ENCODE measurements at places on chromosomes 4 and X.

DNA sequence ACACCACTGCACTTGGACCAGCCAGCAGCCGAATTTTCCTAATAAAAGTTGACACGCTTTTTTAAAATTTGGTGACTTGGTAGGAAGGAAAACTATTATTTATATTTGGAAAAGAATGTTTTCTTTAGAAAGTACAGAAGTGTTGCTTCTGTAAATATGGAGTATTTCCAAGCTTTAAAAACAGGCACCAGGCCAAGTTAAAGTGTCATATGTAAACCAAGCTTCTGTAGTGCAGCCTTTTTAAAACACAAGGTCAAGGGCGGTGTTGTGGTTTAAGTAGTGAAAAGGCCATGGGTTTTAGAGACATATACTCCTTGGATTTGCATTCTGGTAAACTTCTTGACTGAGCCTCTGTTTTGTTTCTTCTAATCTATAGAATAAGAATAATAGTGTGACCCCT, 62.7 kb downstream of the TRIM2 start:
- DNase-seq, result peak; percentile 50

- no peak for DNase-seq
Observed at GRCh38 chr4:75908555-75908954, 6.3 kb upstream of the PPEF2 start.

DNA sequence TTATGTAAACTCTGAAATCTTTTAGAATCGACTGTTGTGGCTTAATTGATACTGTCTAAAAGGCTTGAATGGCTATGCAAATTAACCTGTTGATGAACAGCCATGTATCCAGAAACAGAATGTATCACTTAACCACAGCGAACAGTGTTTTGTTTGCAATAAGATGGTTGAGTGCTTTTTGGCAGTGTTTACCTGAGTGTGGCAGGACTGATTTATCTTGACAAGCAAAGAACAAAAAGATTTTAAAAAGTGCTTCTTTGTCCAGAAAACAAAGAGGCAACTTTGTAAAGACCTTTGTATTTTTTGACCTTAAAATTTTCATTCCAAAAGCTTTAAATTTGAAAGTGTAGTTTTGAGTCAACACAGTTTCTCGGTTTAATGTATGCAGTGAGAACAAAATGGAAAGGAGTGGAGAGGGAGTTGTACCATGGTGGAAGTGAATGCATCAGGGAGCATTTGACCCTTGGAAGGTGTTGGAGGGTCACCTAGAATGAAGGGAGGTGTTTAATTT, 18.0 kb downstream of the ARHGAP10 start:
- DNase-seq, result no peak

GRCh38 chrX:142256935-142257334, 51.8 kb upstream of the MAGEC2 start:
- no peak for DNase-seq

DNA sequence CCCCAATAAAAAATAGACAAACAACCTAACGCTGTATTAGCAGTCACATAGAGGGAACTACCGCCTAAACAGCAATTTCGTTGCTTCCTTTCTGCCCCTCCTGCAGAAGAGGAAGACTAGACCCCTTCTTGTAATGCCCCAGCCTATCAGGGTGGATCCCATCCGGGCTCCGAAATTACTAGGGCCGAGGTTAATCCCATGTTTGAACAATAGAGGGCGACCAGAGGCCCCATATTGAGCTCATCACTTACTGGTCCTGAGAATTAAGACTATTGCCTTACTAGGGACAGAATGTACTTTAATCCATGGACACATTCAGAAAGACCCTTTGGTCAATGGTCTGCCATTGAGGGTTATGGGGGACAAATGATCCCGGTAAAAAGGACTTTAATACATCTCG, 11.8 kb upstream of the ZNF630 start:
- DNase-seq, result peak; percentile 68

- DNase-seq, result no peak
Observed at GRCh38 chr4:160235285-160235684, 1132.4 kb downstream of the RAPGEF2 start.

GRCh38 chrX:17242470-17242869, 132.5 kb upstream of the NHS start:
- peak; percentile 79 for DNase-seq

DNA sequence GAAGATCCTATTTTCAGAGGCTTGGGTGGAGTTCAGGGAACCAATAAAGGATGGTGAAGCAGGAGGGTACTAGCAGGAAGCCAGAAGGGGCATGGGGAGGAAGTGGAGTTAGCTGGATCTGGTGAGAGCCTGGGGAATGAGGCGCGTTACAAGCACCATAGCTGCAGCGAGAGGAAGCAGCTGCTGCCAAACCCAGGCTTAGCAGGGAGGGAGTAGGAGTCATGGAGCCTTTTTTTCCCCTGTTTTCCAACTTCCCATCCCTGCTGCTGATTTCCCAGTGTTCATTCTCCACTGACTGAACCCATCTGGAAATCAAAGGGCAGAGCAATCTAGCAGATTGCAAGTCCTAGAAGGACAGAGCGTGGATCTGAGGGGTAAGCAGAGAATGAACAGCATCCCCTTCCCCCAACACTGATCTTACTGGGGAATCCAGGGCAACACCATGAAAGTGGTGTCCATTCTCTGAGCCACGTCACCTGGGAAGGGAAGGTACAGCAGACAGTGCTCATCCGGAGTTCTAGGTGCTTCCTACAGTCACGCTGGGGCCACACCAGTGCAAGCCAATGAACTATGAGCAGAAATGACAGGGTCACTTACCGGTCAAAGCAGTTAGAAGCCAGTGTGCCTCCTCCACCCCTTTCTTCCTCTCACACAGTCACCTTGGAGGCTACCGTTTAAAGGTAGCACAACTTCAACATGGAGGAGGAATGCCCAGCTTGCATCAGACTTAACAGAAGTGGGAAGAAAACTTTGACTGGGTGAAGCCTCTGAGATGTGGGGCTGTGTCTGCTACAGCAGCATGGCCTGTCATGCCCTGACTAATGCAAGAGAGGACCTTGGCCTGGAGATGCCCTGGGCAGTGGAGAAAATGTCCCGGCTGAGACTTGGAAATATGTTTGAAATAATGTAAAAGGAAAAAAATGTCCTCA, 36.7 kb downstream of the SMIM20 start:
- DNase-seq, result no peak

- no peak for DNase-seq
Observed at GRCh38 chr4:99395595-99396364, 39.4 kb downstream of the ADH7 start.

GRCh38 chrX:112688242-112688641, 8.5 kb upstream of the LHFPL1 start:
- no peak for DNase-seq

DNA sequence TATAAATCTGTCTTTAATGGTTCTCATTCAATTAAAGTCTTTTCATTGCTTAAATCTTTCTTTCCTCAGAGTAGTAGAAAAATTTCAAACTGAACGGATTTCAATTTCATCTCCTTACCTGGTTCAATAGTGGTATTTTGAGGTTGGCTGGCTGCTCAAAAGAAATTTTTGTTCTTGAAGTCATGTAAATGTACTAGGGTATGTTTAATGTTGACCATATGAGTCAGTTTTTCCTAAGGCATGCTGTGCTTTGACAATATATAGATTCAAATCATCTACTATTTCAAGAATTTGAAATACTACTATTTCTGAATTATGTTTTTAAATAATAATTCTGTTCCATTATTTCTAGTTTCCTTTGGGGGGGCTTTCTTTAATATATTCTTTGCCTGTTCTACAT, 105.5 kb downstream of the PACRGL start:
- no peak for DNase-seq

- DNase-seq, result no peak
Observed at GRCh38 chr4:14064984-14065383, 437.5 kb upstream of the BOD1L1 start.

GRCh38 chr4:3201718-3202702, 46.9 kb upstream of the MSANTD1 start:
- DNase-seq, result no peak

- DNase-seq, result no peak
Observed at GRCh38 chrX:125405339-125405738, 85.7 kb downstream of the TEX13C start.

- no peak for DNase-seq
Observed at GRCh38 chrX:68417651-68418050, 15.6 kb downstream of the OPHN1 start.

DNA sequence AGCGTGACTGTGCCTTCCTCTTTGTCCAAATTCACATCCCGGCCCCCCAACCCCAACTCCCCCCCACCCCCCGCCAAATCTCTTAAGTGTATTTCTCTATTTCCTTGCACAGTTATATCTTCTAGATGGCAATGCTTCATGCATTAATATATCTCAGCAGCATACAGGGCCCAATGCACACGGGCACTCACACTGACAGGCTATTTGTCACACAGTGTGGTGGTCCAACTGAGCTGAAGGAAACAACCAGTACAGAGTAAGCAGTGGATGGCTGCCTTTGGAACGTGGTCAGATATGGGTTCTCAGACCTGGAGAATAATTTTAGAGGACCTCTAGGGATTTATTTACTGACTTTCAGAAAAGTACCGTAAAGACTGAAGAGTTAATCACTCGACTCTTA, 681 bp downstream of the EXOC1 start:
- peak; percentile 29 for DNase-seq

- no peak for DNase-seq
Observed at GRCh38 chr4:79979785-79980437, 93.1 kb downstream of the ANTXR2 start.

DNA sequence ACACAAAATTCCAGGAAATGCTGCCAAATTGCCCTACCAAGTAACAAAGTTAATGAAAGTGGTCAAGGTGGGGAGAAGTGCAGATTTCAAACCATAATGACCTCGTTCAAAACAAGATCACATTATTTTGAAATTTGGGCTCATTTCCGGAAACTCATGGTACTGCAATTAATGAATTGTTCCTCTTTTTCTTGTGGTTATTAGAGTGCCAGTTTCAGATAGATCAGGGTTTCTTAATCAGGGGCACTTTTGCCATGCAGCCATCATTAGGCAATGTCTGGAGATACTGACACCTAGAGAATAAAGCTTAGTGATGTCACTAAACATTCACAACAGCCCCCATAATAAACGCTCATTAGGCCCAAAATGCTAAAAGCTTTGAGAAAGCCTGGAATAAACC, 381.5 kb upstream of the GALNT7 start:
- no peak for DNase-seq

DNA sequence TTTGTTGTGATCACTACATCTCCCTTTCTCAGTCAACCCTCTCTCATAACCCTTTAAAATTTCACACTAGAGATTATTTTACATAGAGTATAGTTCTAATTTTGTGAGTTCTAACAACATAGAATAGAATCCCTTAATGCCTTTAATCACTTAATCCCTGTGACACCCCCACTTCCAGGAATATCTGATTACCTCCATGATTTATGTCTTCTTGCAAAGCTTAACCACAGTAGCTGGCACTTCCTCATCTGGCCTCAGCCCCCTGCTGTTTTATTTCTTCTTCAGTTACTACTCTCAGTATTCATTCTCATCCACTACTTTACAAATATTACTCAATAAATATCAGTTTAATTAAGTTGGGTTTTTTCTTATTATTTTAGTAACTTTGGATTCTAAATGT, 340.9 kb downstream of the CENPC start:
- no peak for DNase-seq

- DNase-seq, result no peak
Observed at GRCh38 chr4:113559947-113560346, 201.6 kb downstream of the CAMK2D start.

GRCh38 chr4:104210420-104210819, 284.3 kb downstream of the CXXC4 start:
- no peak for DNase-seq

GRCh38 chr4:77671051-77671450, 65.4 kb downstream of the CXCL13 start:
- DNase-seq, result no peak

DNA sequence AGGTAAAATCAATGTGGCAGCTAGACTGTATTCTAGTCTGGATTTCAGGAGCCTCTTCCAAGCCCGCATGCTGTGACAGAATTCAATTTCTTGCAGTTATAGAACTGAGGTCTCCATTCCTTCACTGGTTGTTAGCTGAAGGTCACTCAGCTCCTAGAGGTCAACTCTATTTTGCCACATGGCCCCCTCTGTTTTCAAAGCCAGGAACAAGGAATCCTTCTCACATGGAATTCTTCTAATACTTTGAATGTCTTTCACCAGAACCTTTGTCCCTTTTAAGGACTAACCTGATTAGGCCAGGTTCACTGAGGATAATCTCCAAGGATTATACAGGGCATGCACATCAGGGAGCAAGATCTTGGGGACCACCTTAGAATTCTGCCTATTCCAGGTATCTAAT, 23.4 kb upstream of the MMRN1 start:
- no peak for DNase-seq

DNA sequence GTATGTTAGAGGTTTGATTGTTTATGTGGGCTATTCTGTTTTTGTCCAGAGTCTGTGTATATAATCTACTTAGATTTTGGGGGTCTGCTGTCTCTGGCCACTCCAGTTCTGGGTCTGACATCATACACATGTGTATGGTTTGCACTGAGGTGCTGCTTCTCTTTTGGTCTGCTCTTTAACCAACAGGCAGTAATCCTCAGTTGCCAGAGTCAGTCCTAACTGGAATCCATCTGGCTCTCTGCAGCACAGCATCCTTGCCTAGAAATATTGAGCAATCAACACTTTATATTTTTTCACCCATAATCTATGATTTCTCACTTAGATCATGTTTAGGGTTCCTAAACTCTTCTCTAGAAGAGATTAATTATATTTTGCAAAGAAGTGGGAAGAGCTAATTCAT, 98.3 kb upstream of the SFRP2 start:
- DNase-seq, result no peak

GRCh38 chr4:4808086-4808485, 51.4 kb upstream of the MSX1 start:
- no peak for DNase-seq

DNA sequence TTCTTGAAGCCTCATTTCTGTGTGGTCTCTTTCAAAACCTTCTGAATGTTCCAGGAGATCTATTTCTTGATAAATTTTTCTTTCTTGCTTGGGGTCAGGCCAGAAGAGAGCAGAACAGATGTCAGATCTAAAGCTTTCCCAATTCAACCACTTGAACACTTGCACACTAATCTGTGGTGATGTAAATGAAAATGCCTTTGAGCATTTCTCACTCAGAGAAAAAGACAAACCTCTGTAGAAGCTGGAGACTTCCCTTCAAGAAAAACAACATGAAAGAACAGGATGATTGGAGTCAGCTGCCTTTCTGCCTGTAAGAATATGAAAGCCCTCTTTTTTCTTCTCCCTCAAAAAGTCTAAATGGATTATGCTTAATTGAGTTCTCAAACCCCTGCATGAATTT, 11.2 kb downstream of the IGFBP7 start:
- DNase-seq, result peak; percentile 91

DNA sequence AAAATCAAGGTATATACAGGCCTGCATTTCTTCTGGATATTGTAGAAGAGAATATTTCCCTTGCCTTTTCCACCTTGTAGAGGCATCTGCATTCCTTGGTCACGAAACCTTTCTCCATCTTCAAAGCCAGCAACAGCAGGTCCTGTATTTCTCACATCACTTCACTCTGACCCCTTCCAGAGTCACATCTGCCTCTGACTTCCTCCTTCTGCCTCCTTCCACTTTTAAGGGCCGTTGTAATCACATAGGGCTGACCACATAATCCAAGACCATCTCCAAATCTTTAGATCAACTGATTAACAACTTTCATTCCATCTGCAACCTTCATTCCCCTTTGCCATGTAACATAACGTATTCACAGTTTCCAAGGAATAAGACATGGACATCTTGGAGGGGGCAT, 38.3 kb upstream of the NDP start:
- no peak for DNase-seq
